ENCODE measurements at places on chromosomes 12 and 14.

GRCh38 chr14:76581592-76581991, 179.7 kb upstream of the VASH1 start:
- DNase-seq: no peak

DNA sequence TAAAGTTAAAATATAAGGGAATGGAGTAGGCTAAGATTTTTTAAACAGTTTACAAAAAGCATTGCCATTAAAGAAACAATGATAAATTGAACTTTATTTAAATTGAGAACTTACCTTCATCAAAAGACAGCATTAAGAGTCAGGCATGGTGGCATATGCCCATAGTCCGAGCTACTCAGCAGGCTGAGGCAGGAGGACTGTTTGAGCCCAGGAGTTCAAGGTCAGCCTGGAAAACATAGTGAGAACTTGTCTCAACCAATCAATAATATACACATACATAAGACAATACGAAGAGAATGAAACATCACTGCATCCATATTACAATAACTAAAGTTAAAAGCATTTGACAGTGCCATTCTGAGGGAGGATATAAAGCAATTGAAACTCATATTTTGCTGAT, 97.6 kb downstream of the FOXA1 start:
- DNase-seq: no peak

GRCh38 chr12:113860950-113861349, 105.2 kb downstream of the RBM19 start:
- no peak for DNase-seq

GRCh38 chr12:19453961-19454360, 14.7 kb downstream of the AEBP2 start:
- no peak for DNase-seq

- DNase-seq: no peak
These were observed 258.2 kb downstream of the PHLDA1 start for GRCh38 chr12:75773377-75773776.

- DNase-seq: no peak
These were observed 13.0 kb downstream of the ATG14 start for GRCh38 chr14:55398679-55399078.

- peak; percentile 24 for DNase-seq
These were observed 87.2 kb downstream of the SCN8A start for GRCh38 chr12:51678086-51678724.

DNA sequence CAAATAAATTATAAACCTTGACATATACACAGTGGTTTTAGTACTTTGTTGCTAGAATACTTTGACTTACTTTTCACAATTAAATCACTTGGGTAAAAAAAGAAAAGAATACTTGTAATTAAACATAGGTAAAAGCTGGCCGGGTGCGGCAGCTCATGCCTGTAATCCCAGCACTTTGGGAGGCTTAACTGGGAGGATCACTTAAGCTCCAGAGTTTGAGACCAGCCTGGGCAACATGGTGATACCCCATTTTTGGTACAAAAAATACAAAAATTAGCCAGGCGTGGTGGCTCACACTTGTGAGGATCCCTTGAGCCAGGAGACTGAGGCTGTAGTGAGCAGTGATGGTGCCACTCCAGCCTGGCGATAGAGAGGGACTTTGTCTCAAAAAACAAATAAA, 7.8 kb downstream of the STX2 start:
- no peak for DNase-seq

- no peak for DNase-seq
These were observed 64.8 kb upstream of the CMKLR1 start for GRCh38 chr12:108403952-108404351.

- DNase-seq: no peak
These were observed 161.7 kb downstream of the BTG1 start for GRCh38 chr12:91983935-91984334.

DNA sequence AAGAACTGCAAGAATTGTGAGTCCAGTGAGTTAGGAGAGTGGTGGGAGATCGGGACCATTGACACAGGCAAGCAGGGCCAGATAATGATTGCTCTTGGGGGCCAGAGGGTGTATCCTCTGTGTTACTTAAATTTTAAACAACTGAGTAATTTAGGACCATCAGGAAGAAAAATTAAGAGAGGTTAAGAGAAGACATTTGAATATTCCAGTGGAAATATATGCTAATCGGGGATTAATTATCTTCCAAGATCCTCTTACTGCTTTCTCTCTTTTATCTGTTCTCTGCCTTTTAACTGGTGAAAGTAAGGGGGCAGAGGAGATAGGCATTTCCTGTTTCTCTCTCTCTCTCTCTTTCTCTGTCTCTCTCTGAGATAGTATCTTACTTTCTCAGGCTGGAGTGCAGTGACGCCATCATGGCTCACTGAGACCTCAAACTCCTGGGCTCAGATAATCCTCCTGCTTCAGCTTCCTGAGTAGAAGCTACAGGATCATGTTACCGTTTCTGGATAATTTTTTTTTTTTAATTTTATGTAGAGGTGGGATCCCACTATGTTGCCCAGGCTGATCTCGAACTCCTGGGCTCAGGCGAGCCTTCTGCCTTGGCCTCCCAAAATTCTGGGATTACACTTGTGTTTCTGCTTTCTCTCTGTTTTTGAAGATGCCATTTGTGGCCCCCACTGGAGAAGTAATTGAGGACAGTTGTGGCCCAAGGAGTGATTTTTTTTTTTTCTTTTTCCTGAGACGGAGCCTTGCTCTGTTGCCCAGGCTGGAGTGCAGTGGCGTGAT, 85.1 kb downstream of the DIP2B start:
- DNase-seq: no peak

DNA sequence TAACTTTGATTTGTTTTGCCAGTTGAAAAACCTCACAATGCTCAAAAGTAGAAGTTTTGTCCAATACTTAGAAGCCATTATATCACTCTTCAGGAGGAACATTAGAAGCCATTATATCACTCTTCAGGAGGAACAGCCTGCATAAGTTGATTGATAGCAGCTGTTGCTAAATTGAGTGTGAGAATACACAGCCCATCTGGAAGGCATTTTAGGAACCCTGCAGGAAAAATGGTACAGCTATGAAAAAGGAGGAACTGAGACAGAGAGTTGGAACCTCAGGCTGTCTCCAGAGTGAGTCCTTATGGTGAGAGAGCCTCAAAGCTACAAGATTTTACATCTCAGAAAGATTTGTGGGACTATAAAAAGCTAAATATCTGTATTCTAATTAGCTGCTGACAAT, 207.0 kb downstream of the MYRFL start:
- no peak for DNase-seq

DNA sequence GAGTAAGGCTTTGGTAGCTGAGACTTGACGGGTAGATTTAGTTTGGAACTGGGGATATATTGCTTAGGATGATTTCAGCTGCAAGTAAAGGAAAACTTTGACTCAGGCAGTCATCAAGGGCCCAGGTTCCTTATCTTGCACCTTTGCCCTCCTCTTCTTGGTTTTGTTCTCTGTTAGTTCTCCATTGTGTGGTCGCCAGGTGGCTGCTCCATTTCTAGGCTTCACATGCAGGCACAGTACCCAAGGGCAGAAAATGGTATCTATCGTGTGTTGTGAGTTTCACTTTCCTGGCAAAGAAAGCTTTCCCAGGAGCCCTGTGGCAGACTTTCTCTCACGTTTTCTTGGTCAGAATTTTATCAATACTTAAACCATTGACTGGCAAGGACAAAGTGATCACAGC, 50.8 kb downstream of the VRK1 start:
- DNase-seq: no peak

GRCh38 chr12:48978741-48979601, 849 bp downstream of the WNT1 start:
- DNase-seq: no peak

DNA sequence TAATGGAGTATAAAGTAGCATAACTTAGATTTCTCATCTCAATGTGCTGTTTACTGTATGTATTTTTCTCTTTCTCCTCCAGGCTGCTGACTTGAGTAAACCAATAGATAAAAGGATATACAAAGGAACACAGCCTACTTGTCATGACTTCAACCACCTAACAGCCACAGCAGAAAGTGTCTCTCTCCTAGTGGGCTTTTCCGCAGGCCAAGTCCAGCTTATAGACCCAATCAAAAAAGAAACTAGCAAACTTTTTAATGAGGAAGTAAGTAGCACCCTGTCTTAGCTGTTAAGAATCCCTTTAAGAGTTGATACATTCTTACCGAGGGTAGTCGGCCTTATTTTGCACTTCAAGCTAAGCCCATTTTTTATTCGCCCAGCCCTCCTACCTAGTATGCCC, 55.2 kb downstream of the WDR20 start:
- no peak for DNase-seq

- DNase-seq: no peak
These were observed 10.9 kb downstream of the CAND1 start for GRCh38 chr12:67280088-67280487.

GRCh38 chr14:93276031-93276716, 56.7 kb downstream of the BTBD7 start:
- DNase-seq: no peak

GRCh38 chr12:67795236-67795635, 146.7 kb downstream of the DYRK2 start:
- no peak for DNase-seq

DNA sequence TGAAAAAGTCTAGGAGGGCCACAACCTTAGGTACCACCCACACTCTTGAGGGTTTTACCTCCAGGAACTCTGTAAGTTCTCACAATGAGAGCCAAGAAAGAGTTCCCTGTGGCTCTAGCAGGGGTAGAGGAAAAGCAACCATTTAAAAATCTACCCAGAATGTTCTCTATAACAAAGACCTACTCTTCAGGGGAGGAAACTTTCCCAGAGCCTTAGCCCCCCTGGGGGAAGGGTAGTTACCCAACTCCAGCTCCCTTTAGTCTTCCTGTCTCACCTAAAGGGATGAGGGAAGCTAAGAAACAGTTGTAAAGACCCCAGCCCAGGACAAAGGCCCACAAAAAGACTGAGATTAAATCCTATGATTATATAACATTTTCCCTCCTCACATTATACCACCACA, 46.2 kb upstream of the JDP2 start:
- no peak for DNase-seq

- DNase-seq: no peak
These were observed 82.5 kb downstream of the ST8SIA1 start for GRCh38 chr12:22252057-22252456.

- DNase-seq: no peak
These were observed 2.6 kb downstream of the SMIM41 start for GRCh38 chr12:52082026-52082668.

- no peak for DNase-seq
These were observed 221.2 kb downstream of the SLC2A13 start for GRCh38 chr12:39884616-39885125.

DNA sequence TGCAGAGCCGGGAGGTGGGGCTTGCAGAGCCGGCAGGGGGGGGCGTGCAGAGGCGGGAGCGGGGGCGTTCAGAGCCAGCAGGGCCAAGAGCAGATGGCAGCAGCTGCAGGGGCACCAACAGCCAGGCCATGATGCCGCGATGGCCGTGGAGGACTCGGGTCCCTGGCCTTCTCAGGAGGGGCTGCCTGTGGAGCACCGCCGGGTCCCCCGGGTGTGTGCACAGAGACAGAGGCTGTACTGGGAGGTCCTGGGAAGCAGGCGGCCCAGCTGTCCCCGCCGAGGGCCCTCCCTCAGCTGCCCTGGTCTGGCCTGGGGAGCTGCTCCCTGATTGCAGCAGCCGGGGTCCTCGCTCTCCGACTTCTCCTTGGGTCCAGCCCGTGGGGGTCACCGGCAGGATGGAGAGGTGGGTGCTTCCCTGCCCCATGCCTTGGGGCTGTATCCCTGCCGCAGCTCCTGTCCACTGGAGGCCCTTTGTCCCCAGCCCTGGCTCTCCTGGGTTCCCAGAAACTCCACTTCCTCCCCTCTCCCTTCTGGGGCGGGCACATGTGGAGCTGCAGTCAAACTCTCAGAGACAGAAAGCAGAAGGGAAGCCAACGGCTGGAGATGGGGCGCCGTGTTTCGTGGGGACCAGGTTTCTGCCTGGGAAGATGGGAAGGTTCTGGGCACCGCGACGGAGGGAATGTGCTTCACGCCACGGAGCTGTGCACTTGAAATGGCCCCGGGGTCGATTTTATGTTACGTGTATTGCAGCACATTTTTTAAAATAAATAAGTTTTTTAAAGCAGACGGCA, 75.8 kb upstream of the GALNT9 start:
- no peak for DNase-seq

DNA sequence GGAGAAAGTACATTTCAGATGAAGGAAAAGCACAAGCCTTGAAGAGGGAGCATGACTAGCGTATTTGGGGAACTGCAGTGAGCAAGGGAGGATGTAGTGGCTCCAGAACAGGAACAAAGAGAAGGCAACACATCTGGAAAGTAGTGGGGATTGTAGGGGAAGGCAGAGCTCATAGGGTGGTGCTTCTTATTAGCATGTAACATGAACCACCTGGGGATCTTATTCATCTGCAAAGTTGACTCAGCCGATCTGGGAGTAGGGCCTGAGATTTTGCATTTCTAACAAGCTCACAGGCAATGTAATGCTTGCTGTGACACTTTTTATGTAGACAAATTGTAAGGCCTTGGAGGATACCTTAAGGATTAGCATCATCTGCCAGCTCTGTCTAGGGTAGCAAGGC, 447.3 kb downstream of the NELL2 start:
- DNase-seq: no peak

DNA sequence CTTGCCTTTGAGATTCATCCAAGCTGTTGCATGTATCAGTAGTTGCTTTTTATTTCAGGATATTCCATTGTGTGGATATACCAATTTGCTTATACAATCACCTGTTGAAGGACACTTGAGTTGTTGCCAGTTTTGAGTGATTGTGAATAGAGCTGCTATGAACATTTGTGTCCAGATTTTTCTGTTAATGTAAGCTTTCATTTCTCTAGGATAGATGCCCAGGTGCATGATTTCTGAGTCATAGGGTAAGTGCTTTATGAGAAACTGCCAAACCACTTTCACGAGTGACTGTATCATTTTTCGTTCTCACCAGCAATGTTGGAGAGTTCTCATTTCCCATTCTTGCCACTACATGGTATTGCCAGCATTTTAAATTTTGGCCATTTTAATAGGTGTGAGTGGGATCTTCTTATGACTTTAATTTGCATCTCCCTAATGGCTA, 434.6 kb upstream of the RGS6 start:
- no peak for DNase-seq

DNA sequence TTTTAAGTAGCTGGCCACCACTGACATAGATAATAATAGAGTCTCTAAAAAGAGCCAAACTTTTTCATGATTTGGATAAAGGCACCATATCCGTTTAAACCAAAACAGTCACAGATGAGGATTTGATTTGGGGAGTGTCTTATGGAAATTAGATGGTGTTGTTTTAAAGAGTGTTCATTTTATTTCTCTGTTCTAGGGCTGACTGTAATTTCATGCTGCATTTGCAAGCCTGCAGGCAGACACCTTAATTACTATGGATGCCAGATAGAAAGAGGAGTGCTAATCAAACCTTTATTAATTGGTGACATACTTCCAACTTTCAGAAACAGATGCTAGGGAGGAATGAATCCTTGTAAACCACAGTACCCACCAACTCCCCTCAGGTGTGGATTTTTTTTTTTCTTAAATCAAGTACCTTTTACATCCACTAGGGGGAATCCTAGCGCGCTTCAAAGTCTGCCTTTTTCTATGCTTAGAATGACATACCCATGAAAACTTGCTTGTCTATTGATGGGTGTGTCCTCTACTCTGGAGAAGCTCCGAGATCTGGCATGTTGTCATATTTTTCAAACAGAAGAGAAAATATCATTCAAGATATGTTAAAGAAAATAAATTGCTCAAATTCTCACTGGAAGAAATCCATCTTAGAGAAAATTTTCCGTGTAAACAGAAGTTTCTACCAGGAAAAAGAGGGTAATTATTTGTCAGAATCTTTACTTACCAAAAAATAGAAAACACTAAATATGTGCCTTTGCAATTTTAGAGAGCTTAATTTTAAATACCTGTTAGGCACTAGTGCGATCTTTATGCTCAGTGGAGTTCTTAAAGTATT, 14.2 kb upstream of the PLXNC1 start:
- peak; percentile 36 for DNase-seq

- no peak for DNase-seq
These were observed 61.1 kb downstream of the SMUG1 start for GRCh38 chr12:54127538-54128259.

GRCh38 chr12:5745251-5745888, 199.7 kb downstream of the ANO2 start:
- DNase-seq: no peak
